Smooth muscle cell of the coronary artery (primary cell): ENCODE measurements at places on chromosomes 6 and 20. TPM values are rescaled to one million over a fixed set of nuclear protein-coding genes. Genes with fewer than 3 reads are reported as not detected.

DZANK1 gene
- total RNA-seq, result 0.75 and 1.2 TPM in 2 replicates

UNC93A gene
- total RNA-seq, result not detected in 2 replicates

OR2H2 gene
- total RNA-seq, result not detected in 2 replicates

RBM38 gene
- total RNA-seq, result 3.6 and 11.7 TPM in 2 replicates

RNF182 gene
- total RNA-seq, result 0.47 TPM in 1 of 2 replicates, not detected in the other

GPR6 gene
- total RNA-seq, result not detected in 2 replicates

LST1 gene
- 0.30 TPM in 1 of 2 replicates, not detected in the other for total RNA-seq

OOEP gene
- not detected in 2 replicates for total RNA-seq

CDC40 gene
- total RNA-seq, result 15.3 and 15.8 TPM in 2 replicates

SAMD3 gene
- total RNA-seq, result 8.5 and 19.0 TPM in 2 replicates

PNPLA1 gene
- 0.15 TPM in 1 of 2 replicates, not detected in the other for total RNA-seq

TRIM39 gene
- 6.7 and 7.6 TPM in 2 replicates for total RNA-seq

RAMACL gene
- total RNA-seq, result 0.98 and 1.1 TPM in 2 replicates

ZFP57 gene
- total RNA-seq, result 0.82 TPM in 1 of 2 replicates, not detected in the other

FRS3 gene
- 1.1 and 4.7 TPM in 2 replicates for total RNA-seq

ADAM33 gene
- total RNA-seq, result 0.30 and 48.6 TPM in 2 replicates

PRIM2 gene
- 10.3 and 15.6 TPM in 2 replicates for total RNA-seq

MAP7 gene
- 0.23 and 0.82 TPM in 2 replicates for total RNA-seq

PDRG1 gene
- 4.4 and 5.3 TPM in 2 replicates for total RNA-seq

GDAP1L1 gene
- not detected in 2 replicates for total RNA-seq

OPRM1 gene
- total RNA-seq, result not detected in 2 replicates
